ENCODE measurements at places on chromosomes 12 and 14. TPM values are rescaled to one million over a fixed set of nuclear protein-coding genes. Genes with fewer than 3 reads are reported as not detected.

Gene PLEKHH1
- 1.0 TPM for total RNA-seq

Gene RHNO1
- 53.8 TPM for total RNA-seq

Gene FAM90A1
- not detected for total RNA-seq

Gene PRH2
- total RNA-seq: not detected

Gene ANO4
- not detected for total RNA-seq

Gene SIX1
- not detected for total RNA-seq

Gene NOPCHAP1
- total RNA-seq: 11.8 TPM

Gene SSPN
- not detected for total RNA-seq

Gene JPH4
- not detected for total RNA-seq

Gene ASIC1
- total RNA-seq: 31.3 TPM

Gene ARHGEF25
- total RNA-seq: 1.4 TPM

Gene TMEM132D
- not detected for total RNA-seq

Gene IFI27L2
- total RNA-seq: 77.9 TPM
